ENCODE measurements at places on chromosomes 2 and 18.

DNA sequence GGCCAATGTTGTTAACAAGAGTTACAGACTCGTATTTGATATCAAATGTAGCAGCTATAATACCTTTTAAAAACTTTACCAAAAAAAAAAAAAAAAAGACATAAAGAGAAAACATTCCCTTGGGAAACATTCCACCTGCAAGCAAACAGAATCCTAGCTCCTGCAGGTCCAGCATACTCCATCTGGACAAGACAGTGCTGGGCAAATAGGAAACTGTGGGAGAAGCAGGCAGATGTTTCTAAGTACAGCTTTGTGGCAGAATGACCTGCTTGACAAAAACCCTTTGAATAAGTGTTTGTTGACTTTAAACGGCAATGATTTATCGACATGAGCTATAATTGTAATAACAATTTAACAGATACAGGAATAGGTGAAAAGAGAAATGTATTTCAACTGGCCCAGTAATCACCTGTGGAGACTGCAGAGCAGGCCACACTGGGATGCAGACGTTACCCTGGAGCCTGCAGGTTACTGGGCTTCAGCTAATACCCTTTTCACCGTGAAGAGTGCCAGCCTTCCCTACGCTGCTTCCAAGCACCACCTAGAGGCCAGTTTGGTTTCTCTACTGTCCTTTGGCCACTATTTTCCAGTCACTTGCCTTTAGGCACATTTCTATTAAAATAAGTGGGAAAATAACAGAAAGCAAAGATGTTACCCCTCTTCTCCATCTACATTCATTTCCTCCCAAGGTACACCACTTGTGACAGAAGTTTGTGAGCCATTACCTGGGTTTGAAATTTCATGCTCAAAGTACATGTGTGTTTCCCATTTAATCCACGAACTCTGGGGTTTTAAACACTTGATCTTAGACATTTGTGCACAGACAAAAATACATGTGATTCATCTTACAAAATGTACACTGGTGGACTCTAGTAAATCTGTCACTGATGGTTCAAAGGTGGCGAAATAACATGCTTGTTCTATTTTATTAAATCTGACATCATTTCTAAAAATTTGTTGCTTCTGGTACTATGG lies 96.9 kb upstream of the ZNF397 start:
- peak; percentile 47 for DNase-seq

DNA sequence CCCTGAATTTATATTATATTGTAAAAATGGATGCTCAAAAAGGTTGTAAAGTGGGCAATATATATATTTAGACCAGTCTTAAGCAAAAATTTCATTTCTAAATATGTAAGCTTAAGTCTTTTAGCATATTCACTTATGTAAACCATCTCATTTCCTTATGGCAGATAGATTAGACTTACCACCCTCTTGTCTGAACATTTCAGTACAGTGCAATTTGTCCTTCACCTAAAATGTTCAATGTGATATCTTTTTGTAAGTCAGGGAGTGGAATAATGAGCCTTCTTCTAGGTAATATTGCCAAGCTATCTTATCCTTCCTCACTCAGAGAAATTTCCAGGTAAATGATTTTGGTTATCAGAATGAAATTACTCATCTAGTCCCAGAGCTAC lies 92.3 kb downstream of the KLF7 start:
- no peak for DNase-seq

- DNase-seq = no peak
Observed at GRCh38 chr2:164515030-164515429, 106.3 kb downstream of the GRB14 start.

- DNase-seq = no peak
Observed at GRCh38 chr18:37361335-37362157, 204.1 kb downstream of the CELF4 start.

DNA sequence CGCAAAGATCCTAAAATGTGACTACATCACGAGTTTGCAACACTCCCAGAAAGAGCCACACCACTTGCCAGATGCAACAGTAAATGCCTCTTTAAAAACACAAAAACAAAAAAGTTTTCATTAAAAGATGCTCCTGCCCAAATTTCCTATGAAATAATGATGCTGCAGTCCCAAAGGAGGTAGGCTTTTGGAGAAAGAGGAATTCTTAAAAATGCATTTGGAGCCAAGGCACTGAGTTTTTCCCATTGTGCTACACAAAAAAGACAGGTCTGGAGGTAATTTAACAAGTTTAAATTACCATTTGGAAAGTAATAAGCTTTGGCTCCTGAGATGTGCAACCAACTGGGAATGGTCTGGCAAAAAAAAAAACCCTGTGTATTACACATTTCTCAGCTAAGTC lies 145.0 kb downstream of the PID1 start:
- DNase-seq = no peak

- no peak for DNase-seq
Observed at GRCh38 chr2:171034315-171034714, 105.3 kb downstream of the GORASP2 start.

DNA sequence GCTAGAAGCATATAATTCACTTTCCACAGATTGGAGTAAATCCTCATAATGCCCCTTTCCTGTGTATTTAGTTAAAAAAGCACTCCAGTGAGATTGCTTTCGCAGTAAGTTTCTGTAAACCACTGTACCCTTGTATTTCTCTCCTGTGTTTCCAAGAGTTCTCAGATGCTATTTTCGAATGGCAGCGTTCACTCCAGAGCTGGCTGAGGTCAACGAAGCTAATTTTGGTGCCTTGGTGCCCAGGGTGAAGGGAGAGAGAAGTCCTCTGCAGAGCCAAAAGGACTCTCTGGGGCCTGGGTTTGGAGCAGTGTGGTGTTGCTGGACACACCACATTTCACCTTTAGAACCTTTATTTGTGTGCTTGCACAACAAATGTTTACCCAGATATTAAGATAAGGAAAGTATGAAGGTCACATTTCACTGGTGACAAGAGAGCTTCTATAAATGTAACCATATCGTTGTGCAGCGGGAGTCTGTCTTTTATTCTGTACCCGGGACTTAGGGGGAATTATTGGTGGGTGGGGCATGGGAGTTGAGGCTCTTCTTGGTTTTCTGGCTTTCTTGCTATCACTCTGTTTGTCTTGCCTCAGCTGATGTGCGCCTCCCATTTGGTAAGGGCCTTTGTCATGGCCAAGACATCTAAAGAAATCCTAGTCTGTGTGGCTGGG lies 9.9 kb downstream of the EPAS1 start:
- DNase-seq = no peak

Data from C1 segment of cervical spinal cord (tissue), 14 donors.